ENCODE measurements at places on chromosomes 16 and 17.

GRCh38 chr17:32792207-32792606, 84.7 kb downstream of the MYO1D start:
- no peak for DNase-seq

- DNase-seq = no peak
Observed at GRCh38 chr16:64138006-64138405, 983.9 kb downstream of the CDH11 start.

- no peak for DNase-seq
Observed at GRCh38 chr16:9004183-9004582, 40.5 kb upstream of the USP7 start.

GRCh38 chr16:27049117-27049516, 17.6 kb upstream of the C16orf82 start:
- DNase-seq = no peak

GRCh38 chr17:47705536-47706530, 11.9 kb downstream of the TBKBP1 start:
- DNase-seq = no peak

DNA sequence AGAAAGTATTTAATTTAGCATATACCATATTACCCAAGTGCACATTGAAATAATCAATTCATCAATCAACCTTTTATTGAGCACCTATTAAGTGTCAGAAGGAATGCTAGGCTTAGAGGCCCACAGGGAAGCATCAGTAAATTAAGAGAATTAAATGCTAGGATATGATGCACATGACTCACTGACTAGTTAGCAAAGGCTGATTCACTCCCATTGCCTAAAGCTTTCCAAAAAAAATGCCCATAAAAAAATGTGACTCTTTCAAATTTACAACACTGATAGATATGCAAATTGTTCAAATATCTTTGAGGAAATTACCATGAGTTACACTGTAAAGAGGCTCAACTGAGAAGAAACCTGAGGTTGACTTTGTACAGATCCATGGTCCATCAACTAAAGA, 883.3 kb downstream of the CDH11 start:
- peak; percentile 12 for DNase-seq

All from fibroblast of the aortic adventitia (primary cell).